Stimulated activated CD4-positive, alpha-beta T cell treated with anti-CD3 and anti-CD28 coated beads, Interleukin-12 subunit alpha, Interleukin-12 subunit beta, amount 100 ng/mL, for 48 hours (primary cell): ENCODE measurements at places on chromosomes 2 and 18.
A peak's percentile ranks its signal among the peaks of the same experiment; 100 is the strongest.

DNA sequence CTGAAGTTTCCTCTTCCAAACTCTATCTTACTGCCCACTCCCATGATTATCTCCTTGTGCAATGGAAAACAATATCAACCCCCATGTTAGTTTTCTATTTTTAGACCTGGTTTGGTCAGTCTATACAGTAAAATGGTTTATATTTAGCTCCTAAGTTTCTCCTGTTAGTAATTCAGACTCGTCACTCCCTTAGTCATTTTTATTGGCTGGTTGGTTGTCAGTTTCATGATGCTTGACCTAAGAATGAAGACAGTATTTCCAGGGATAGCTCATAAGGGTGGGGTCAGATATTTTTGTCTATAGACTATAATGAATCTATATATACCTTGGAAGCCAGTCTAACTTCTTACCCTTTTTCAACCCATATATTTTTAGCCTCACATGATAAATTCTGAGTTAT lies 61.4 kb upstream of the NEUROD1 start:
- no peak for DNase-seq

- peak; percentile 32 for DNase-seq
These were observed 67.2 kb downstream of the POLR1A start for GRCh38 chr2:86038291-86039081.

- no peak for DNase-seq
These were observed 113.1 kb upstream of the HAAO start for GRCh38 chr2:42905341-42906110.

GRCh38 chr2:9519250-9519649 lies 36.4 kb downstream of the ADAM17 start:
- no peak for DNase-seq

DNA sequence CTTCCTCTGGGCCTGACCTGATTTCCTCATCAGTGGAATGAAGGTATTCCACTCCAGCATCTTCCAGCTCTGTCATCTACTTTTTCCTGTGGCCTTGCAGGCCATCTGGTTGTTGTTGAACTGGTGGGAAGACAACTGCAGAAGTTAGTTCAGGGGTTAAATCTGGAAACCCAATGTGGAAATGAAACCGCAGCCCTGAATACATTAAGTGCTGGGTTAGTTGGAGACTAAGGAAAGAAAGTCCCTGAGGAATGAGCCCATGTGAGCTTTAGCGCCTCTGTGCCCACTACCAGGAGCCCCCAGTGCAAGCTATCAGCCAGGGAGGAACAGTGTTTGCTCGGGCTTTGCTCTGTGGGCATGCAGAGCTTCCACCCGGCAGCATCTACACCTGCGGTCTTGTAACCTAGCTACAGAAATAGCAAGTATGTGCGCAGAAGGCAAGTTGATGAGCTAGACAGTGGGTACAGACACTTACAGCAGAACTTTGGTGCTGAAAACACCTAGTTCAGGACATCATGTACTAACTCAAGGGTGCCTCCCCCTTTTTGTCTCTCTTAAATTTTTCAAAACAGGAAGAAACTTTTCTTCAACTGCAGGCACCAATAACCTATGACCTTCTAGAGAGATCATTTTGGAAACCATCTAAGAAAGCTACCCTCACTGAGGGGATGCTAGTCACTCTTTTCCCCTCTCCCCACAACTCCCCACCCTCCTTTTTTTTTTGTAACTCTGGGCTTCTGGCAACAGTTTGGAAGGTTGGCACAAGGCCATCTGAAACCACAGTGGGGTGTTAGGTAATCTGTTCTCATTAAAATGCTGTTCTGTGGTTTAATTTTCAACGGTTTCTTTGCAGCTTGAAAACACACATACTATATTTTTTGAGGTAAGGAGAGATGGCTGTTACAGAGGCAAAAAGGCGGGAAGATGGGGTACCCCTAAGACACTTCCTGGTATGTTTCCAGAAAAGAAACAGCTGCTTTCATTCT lies 18.3 kb upstream of the CXCR4 start:
- DNase-seq: peak; percentile 28

- DNase-seq: no peak
These were observed 59.5 kb downstream of the MFSD6 start for GRCh38 chr2:190467575-190468083.

DNA sequence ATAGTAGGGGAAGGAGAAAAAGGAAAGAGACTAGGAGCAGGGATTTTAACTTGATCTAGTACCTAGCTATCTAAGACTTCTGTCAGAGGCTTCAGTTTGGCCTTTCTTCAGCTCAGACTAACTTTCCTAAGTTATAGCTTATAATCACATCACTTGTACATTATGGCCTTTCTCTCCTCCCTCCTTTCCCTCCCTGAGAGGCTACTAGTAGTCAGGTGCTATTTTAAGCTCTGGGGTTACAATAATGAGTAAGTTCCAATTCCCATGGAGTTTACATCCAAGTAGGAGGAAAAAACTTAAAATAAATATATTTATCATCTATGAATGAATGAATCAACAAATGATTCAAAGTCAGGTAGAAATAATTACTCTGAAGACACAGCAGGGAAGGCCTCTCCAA lies 90.8 kb upstream of the CDKL4 start:
- no peak for DNase-seq

- no peak for DNase-seq
These were observed 133.0 kb upstream of the MYT1L start for GRCh38 chr2:2464094-2464493.

GRCh38 chr2:102425441-102426132 lies 2.6 kb downstream of the IL18RAP start:
- no peak for DNase-seq

GRCh38 chr2:149005471-149006077 lies 32.9 kb upstream of the LYPD6B start:
- no peak for DNase-seq

- no peak for DNase-seq
These were observed 15.6 kb downstream of the PHLPP1 start for GRCh38 chr18:62730941-62731340.

DNA sequence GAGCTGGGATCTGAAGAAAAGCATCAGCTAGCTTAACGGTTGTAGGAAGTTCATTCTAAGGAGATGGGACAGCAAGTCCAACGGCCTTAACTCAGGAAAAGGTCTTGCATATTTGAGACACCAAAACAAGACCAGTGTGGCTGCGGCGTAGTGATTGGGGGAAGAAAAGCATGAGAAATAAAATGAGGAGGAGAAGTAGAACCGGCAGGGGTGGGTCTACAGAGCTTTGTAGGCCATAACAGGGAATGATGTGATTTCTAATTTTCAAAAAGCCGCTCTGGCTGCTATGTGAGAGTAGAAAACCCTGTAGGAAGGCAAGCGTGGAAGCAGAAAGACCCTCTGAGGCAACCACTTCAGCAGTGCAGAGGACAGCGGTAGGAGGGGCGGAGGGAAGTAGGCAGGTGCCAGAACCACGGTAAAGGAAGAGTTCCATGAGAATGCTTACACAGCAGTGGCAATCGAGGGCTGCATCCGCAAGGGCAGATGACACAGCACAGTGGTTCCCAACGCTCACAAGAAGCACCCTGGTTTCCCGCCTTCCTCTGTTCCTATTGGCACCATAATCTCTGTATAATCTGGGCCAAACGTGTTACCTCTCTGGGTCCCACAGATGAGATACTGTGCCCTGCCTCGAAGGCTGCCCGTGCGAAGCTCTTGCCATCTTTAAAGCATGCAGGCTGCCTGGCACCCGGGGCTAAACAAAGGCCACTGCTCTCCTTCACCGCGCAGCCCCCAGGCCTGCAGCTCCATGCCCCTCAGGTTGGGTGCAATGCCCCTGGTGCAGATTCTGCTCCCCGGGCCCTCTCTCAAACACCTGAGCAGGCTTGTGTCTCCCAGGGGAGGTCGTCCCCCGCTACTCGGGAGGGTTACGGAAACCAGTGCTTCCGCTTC lies 795 bp downstream of the ANKRD39 start:
- DNase-seq: no peak

DNA sequence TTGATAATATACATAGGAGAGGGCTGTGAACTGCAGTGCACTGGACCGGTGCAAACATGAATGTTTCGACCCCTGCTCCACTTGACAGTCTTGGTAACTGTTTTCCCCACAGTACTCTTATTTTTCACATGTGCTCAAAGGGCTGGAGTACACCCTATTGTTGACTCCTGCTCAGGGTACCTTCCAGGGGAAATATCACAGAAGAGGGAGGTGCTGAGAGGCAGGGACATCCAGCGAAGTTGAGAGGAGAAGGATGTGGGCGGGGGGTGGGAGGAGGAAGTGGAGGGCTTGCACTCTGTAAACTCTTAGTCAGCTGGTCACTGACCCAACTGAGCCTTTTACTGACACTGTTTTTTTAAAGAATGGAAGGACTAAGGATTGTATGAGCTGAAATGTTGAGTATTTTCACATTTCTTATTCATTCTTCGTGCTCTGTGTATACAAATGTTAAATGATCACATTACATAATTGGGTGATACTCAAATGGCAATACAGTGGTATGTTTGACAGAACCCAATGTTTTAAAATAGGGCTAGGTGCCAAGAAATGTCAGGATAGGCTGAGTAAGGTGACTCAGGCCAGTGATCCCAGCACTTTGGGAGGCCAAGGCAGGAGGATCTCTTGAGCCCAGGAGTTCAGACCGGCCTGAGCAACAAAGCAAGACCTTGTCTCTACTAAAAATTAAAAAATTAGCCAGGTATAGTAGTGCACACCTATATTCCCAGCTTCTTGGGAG lies 10.0 kb downstream of the INPP4A start:
- no peak for DNase-seq

DNA sequence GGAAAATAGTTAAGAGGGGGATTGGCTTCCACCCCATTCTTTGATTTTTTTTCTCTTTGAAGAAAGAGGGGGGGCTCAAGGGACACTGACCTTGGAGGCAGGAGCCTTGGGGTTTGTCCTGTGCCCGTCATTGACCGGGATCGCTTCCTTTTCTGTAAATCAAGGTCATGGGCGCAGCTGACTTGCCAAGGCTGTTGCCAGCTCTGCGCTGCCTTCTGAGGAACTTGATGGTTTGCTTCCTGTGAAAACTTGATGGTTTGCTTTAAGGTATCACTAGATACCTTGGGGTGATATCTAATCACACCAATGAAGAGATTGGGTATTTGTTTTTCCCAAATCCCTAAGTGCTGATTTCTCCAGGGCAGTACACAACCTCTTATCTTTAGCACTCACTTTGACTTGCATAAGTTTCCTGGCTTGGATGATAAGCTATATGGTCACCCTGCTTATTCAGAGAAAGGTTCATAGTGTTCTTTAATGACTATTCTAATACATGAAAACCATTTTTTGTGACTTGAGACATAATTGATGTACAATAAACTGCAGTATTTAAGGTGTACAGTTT lies 56.0 kb downstream of the DGKD start:
- no peak for DNase-seq

DNA sequence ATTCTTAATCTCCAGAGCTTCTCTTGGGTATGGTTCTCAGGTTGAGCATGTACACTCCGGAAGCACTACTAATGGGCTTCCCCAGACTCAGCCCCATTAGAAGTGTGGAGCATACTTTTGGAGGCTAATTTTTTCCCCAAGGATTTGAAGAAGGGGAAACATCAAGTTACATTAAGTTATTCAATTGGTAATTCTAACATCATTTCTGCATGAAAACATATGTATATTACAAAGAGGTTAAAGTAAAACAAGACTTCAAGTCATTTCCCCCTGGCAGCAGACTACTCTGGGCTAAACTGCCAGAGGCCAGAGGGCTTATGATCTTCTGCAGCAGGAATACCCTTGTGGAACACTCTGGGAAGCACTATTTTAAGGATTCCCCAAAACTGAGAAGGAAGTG lies 227.7 kb upstream of the STK17B start:
- no peak for DNase-seq

DNA sequence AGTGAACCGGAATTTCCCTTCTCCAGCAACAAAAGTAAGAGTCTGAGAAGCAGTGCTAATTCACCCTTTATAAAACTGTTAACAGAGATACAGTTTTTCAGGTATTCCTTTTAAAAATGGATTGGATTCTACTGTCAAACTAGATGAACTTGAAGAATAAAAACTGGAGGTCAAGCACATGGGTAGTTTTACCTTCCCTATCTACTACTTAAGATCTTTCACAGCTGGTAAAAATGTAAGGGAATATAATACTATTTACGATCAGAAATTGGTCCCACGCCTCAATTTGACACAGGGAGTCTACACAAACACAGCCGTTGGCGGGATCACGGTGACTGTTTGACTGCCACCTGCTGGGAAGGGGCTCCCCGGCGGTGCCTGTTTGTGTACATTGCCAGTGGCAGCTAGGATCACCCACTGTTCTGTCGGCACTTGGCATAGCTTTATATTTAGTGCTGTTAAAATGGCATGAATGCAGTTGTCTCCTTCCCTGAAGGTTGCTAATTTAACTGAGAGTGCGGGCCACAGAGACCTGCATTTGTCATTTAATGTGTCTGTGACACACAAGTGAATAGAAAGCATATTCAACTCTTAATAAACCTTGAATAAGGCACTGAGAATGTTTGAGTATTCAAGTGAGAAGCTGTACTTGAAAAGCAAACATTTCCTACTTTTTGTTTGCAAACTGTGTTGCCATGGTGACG lies 59.5 kb downstream of the ABCG8 start:
- DNase-seq: no peak

- DNase-seq: no peak
These were observed 85.8 kb downstream of the PLEKHM3 start for GRCh38 chr2:207939342-207940108.

DNA sequence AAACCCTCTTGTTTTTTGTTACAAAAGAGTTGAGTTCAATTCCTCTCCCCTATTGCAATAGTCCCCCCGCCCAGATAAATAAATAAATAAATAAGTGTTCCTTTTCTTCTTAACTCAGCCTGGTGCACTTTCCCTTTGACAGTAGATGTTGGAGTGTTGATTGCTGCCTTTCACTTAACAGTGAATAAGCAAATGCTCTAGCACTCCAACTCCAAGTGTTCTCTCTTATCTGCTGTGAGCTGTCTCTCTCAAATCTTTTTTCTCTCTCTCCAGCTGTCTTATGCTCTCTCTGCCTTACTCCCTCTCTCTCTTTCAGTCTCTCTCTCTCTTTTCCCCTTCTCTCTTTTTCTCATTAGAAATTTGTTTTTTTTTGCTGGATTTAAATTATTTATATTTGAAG lies 216.7 kb downstream of the TMX3 start:
- DNase-seq: no peak

GRCh38 chr2:15786901-15787300 lies 153.4 kb upstream of the MYCN start:
- DNase-seq: no peak

- DNase-seq: no peak
These were observed 132.6 kb upstream of the ZNF236 start for GRCh38 chr18:76689646-76690264.

DNA sequence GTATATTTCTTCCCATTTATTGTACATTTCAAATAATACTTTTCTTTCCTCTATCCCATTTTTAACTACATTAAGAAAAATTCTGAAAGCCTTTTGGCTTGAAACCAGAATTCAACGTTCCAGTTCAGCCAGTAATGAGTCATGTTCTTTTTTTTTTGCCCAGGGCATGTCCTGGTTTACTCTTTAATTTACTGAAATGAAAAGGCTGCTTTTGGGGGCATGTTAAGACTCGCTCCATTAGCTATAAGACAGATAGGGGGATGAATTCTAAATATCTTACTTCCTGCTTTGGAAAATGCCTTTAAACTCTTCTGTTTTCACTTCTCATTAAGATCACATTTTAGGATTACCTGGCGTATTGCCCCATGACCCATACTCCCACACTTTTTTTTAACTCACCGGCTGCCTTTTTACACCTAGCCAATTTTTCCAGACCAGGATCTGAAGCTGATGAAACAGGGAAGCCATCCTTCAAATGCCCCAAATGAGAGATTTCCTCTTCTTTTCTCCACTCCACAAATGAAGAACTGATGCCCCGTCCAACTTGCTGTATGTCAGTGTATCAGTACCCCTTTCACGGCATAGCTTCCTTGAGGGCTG lies 585 bp downstream of the ABCA12 start:
- DNase-seq: no peak
